ENCODE measurements at places on chromosomes 11 and 22. TPM values are rescaled to one million over a fixed set of nuclear protein-coding genes. Genes with fewer than 3 reads are reported as not detected.

APOBEC3B gene
- total RNA-seq: 17.6 TPM

CHRM4 gene
- total RNA-seq: 0.18 TPM

- DNase-seq: no peak
Observed at GRCh38 chr11:57815476-57815875, 53.9 kb downstream of the CTNND1 start.

GRCh38 chr11:108239076-108239475 lies 16.2 kb downstream of the ATM start:
- no peak for DNase-seq

GRCh38 chr11:30017445-30017895 lies 640 bp upstream of the KCNA4 start:
- DNase-seq: no peak

GRCh38 chr22:32789797-32790620 lies 11.5 kb upstream of the TIMP3 start:
- no peak for DNase-seq

- DNase-seq: no peak
Observed at GRCh38 chr11:110582728-110583432, 129.4 kb downstream of the ARHGAP20 start.

GRCh38 chr11:70153133-70153727 lies 49.9 kb upstream of the FADD start:
- no peak for DNase-seq

GRCh38 chr11:132332521-132332920 lies 962.1 kb downstream of the NTM start:
- no peak for DNase-seq
